ENCODE measurements at places on chromosomes 7 and 10.

- DNase-seq = no peak
These were observed 17.9 kb upstream of the PRKAR1B start for GRCh38 chr7:744854-745430.

DNA sequence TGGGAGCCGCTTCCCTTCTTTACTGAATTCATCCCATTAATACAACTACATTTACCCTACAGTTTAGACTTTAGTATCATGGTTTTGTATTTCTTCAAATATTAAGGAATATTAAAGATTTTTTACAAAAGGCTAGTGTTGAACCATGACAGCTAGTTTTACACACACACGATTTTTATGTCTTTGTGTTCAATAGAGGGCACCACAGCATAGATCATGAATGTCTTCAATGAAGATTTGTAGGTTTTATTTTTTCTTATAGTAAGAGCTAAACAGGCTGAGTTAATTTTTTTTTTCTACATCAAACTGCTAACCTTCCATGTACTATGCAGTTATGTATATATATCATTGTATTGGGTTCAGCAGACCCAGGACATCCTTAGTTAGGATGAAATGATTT lies 76.9 kb downstream of the SNX10 start:
- no peak for DNase-seq

- DNase-seq = no peak
These were observed 35.7 kb downstream of the TNS3 start for GRCh38 chr7:47546171-47546570.

GRCh38 chr7:32062150-32062549 lies 8.1 kb downstream of the PDE1C start:
- DNase-seq = no peak

DNA sequence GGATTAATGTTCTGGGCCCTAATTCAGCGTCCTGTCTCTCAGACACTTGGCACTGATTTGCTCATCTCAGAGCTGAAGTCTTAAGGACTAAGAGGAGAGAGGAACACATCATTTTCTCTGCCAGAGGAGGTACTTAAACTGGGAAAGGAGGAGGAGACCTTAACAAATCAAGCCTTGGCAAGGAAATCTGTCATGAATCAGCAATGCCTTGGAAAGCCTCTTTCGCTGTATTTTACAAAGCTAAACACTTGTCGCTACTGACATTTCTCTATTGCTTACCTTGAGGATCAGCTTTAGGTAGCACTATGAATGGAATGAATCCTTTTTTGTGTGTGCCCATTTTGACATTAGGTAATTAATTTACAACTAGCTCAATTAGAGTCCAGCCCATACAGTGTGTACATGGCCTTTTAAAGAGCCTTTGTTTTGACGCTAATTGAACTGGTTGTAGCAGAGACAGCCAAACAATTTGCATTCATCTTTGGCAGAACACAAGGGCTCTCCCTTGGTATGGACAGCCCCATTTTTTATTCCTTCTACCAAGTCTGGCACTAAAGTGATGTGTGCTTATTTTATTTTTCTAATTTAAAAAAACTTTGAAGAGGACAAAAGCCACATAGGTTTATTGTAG lies 37.4 kb downstream of the AUTS2 start:
- DNase-seq = no peak

DNA sequence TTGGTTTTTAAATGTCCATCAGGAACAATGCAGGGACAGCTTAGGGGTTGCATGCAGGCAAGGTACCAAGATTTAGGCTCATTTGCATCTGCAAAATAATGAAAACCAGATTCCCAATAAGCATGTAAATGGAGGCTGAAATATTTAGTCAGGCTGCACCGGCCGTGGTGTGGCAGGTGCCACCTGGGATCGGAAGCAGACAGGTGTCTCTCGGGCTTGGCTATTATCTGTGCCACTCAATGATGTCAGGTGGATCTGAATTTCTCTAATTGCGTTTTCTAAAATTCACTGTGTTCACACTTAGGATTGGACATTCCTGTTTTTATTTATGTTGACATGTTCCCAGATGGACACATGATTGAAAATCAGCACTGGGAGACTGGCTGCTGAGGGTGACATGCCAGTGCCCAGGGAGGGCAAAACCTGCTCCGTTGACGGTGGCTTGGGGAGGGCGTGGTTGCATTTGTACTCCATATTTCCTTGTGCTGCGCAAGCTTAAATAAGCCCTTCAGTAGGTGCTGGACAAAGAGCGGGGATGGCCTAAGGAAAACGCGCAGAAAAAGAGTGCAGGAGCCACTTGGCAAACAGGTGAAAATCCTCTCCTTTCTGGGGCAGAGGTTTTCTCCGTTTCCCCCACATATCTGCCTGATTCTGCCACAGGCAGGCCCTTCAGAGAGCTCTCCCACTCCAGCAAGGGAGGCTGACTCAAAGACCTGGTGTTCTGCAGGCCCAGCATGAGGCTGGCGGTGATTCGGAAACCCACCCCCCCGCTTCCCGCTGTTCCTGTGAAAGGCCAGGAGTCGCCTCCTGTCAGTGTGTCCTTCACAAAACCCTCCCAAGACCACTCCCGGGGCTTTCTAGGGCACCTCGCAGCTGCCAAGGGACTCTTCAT lies 142.5 kb downstream of the WDR37 start:
- DNase-seq = no peak

GRCh38 chr10:110704070-110704469 lies 59.9 kb downstream of the RBM20 start:
- DNase-seq = no peak

GRCh38 chr7:1940863-1941262 lies 270.8 kb downstream of the ELFN1 start:
- DNase-seq = no peak

- no peak for DNase-seq
These were observed 172.7 kb downstream of the DIP2C start for GRCh38 chr10:516764-517163.

DNA sequence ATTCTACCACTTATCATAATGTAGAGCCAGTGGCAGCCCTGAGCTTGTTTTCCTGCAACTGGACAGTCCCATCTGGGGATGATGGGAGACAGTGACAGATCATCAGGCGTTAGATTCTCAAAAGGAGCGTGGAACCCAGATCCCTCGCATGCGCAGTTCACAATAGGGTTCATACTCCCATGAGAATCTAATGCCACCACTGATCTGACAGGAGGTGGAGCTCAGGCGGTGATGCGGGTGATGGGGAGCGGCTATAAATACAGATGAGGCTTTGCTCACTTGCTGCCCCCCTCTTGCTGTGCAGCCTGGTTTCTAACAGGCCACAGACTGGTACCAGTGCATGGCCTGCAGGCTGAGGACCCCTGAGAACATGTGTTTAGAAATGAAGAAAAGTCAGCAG lies 260.1 kb downstream of the CAMK1D start:
- no peak for DNase-seq

DNA sequence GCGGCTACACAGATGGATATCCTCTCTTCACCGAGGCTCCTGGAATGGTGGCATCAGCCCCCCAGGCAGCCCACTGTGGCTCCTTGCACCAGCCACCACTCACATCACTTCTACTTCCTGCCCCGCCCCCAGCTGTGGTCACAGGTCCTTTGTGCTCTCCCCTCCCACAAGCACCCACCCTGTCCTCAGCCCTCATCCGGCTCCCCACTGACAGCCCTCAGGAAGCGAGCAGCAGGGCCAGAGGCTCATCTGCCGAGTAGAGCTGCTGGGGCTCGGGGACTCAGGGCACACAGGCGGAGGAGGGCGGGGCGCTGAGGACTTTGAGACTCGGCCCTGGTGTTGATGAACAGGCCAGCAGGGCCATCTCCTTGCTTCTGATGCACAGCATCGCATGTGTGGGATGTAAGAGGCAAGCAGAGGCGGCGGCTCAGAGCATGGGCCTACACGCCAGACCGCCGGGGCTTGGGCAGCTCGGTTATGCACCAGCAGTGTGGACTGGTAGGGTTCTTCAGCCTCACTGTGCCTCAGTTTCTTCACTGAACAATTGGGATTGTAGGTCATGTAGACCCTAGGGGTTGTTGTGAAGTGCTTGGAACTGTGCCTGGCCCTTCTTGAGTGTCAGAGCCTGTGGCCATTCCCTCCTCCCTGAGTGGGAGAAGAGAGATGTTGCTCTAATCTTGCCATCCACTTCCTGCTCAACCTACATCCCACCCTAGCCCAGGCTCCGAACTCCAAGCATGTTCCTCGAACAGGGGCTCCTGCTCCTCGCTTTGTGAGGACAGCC lies at the start of gene PRF1:
TSS of gene PRF1 (minus strand) at position 77 of the 784 bp plus-strand sequence. CDS start 1,839 bp downstream, outside the sequence.
- peak; percentile 67 for DNase-seq

- DNase-seq = peak; percentile 65
These were observed 65.6 kb upstream of the PDGFA start for GRCh38 chr7:585229-585711.

DNA sequence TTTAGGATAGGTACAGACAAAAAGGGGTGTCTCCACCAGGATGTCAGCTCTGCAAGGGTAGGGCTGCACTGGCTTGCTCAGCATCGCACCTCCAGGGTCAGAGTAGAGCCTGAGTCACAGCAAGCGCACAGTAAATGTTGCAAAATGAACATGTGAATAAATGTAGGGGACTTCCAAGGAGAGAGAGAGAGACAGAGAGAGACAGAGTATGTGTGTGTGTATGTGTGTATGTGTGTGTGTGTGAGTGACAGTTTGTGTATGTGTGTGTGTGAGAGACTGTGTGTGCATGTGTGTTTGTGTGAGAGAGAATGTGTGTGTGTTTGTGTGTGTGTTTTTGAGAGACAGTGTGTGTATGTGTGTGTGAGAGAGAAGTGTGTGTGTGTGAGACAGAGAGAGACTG lies 163.3 kb downstream of the RPS24 start:
- DNase-seq = no peak

DNA sequence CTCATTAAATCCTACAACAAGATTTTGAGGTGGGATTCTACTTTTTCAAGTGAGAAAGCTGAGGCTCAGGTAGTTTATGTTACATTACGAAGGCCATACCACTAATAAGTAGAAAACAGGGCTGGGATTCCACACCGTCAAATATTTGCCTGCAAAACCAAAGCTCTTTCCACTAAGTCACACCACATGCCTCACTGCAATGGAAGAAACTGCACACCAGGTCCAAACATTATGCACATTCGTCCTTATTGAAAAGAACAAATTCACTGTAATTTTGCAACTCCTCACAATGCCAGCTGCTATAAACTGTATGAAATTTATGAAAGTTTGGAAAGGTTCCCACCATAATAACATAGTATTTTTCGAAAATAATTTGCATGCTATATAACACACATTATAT lies 66.5 kb downstream of the DGKB start:
- DNase-seq = no peak

DNA sequence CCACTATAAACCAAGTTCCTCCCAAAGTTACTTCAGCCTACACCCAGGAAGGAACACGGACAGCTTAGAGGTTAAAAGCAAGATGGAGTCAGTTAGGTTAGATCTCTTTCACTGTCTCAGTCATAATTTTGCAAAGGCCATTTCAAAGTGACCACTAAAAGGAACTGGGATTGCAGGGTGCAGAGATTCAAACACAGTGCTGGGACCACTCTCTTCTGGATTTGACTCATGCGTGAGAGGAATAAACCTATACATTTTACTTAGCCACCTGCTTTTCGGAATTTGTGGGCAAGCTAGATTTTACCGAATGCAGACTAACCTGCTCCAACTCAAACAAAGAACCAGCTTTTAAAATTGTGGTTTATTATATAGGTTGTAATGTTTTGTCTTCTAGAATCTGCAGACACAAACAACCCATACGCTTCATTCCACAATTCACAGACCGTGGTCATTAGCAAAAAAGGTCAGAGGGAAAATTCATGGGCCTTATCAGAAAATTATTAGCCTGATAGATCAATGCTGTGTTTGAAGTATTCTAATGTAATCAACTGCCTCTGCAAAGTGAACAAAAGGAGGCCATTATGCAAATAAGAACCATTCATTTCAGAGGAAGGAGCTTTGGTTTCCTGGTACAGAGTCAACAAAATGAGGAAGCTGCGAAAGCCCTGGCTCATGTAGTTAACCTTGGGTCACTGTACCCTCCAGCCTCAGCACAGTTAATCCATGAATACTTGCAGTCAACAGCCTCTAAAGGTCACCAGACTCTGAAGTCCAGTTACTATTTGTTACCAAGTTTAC lies 342.7 kb upstream of the KLF6 start:
- DNase-seq = no peak

DNA sequence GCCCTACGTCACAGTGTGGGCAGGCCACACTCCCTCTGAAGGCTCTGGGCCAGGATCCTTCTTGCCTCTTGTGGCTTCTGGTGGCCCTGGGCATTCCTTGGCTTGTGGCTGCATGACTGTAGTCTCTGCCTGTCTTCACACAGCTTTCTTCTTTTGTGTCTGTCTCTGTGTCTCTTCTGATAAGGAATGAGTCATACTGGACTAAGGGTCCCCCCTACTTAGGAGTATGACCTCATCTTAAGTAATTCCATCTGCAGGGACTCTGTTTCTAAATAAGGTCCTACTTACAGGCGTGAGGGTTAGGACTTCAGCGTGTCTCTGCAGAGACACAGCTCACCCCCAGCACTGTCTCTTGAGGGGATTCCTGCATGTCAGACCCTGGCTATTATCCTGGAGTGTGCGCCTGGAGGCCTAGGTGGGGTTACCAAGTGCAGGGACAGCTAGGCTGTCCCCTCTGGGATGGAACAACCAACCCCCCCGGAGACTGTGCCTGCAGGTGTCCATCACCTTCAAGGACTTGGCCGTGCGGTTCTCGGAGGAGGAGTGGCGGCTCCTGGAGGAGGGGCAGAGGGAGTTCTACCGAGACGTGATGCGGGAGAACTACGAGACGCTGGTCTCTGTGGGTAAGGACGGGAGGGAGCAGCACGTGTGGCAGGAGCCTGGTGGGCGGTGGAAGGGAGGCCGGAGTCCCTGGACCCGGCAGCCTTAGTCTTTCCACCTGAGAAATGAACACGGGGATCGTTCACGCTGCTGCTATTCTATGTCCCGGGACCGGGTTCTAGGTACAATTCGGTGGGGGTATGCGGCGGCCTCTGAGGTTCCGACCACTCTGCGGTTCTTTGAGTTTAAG lies 54.1 kb downstream of the ZNF467 start:
- DNase-seq = no peak

DNA sequence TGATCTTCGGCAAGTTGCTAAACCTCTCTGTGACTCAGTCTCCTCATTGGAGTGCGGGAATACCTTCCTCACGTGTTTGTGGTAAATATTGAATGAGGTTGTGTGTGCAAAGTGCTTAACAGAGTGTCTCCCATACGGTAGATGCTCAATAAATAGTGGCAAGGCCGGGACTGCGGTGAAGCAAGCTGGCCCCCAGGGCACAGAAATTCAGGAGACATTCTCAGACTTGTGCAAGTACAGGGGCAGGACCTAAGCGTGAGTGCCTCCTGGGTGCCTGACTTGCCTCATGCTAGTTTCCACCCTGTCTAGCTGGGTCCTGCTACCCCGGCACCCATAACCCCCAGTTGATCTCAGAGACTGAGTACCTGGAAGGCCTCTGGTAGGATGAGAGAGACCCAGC lies 97.8 kb downstream of the CDH23 start:
- no peak for DNase-seq

GRCh38 chr10:109892117-109892516 lies 31.2 kb downstream of the XPNPEP1 start:
- no peak for DNase-seq
